ENCODE measurements at places on chromosomes 3 and 15.

DNA sequence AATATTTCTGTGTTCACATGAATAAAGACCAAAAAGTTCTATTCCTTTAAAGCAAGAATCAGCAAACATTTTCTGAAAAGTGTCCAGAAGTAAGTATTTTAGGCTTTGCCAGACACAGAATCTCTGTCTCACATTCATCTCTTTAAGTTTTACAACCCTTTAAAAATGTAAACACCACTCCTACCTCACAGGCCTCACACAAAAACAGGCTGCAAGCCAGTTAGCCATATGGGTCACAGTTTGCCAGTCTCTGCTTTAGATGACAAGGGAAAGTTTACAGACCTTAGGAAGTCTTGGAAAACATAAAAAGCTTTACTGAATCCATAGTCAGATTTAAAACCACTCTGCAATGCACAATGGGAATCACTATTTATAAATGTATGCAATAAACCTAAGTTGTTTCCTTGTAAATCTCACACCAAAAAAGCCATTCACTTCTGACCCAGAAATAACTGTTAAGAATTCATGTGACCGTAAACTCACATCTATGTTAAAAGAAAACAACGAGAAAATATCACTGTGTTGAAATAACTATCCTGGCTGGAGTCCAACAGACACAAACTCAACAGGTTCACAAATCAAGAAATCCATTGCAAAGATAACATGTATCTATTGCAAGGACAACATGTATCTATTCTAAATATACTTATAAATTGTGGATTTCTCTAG is 308.2 kb downstream of the ULK4 start:
- peaks cover 15% of the 10 kb centered on the region for H3K4me1 ChIP-seq
- H3K36me3 ChIP-seq: no peaks in the 10 kb centered on the region

DNA sequence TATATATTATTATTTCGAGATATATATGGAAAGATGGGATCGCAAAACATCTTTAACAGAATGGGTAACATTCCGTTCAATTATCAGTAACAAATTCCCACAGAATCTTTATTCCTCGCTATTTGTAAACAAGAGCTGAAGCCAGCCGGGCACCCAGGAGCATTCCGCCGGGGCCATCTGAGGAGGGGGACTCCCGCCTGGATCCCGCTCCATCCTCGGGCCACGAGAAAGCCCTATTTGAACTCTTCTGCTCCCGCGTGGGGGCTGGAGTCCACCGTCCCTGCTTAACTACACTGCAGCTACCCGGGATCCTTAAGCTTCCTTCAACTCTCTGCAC is 687 bp downstream of the GPR176 start:
- H3K27me3 ChIP-seq: peaks cover 32% of the 10 kb centered on the region
- no peaks in the 10 kb centered on the region for H3K36me3 ChIP-seq
- peak overlapping the region; percentile 97 for H3K4me3 ChIP-seq
- peaks cover 10% of the 10 kb centered on the region for H3K4me1 ChIP-seq
- DNase-seq: no peak

DNA sequence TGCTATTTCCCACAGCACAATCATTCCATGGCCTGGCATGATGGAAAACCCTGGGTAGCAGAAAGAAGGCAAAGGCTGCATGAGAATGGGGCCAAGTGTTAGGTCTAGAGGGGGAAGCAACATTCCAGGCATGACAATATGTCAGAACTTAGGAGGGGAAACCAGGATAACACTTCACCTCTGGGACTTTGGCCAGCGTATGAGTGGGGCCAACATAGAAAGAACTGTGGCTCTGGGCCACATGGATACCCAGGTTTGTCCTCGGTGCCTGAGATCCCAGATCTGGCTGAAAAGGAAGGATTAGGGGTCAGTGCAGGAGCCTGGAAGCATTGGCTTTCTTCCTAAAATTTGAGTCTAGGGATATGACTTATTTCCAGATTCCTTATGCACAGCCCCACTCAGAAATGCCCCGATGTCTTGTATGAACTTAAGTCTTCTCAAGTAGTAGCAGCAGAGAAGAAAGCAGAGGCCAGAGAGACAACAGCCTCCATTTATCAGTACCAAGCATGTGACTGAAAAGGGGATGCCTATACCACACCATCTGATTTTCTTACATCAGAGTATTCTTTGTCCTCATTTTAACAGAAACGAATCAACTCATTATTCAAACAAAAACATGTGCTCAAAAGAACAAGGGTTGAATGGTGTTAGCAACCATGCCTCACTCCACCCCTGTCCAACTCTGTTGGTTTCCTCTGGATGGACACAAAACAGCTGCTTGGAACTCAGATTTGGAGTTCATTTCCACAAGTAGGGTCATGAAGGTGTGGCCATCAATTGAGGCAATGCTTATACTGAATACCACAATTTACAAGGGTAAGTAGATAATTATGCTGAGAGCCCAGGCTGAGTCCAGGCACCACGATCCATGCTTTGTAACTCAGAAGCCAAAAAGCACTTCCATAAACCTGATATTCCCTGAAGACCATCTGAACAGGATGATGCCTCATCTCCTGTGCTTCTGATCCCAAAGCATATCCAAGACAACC is 43.7 kb upstream of the NDUFB4 start:
- H3K27me3 ChIP-seq: no peaks in the 10 kb centered on the region
- DNase-seq: no peak
- no peak overlapping the region for H3K4me3 ChIP-seq

GRCh38 chr3:12591997-12592715 is 35.3 kb downstream of the MKRN2 start:
- H3K27ac ChIP-seq: no peak overlapping the region
- no peaks in the 10 kb centered on the region for H3K27me3 ChIP-seq
- no peaks in the 10 kb centered on the region for H3K4me1 ChIP-seq
- no peak overlapping the region for H3K4me3 ChIP-seq
- no peaks in the 10 kb centered on the region for H3K36me3 ChIP-seq

DNA sequence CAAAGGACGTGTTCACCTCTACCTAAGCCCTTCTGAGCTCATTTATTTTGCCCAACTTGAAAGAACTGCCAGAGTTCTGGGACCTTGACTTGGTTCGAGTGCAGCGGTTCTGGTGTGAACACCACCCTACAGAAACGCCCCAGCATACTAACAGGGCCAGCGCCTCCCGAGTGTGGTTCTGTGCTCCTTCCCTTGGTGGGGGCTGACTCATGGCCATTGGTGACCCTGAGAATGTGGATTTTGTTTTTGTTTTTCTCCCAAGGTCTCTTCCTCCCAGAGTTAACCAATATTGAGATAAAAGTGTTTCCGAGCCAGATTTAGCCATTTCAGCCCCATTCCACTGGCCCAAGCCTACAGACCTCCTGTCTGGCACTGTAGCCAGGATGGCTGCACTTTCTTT is 27.9 kb downstream of the SEMA7A start:
- no peaks in the 10 kb centered on the region for H3K4me1 ChIP-seq
- no peaks in the 10 kb centered on the region for H3K27me3 ChIP-seq
- H3K4me3 ChIP-seq: no peak overlapping the region
- no peaks in the 10 kb centered on the region for H3K36me3 ChIP-seq

- DNase-seq: peak; percentile 55
- H3K27ac ChIP-seq: no peak overlapping the region
- no peak overlapping the region for H3K4me3 ChIP-seq
- H3K36me3 ChIP-seq: no peaks in the 10 kb centered on the region
- no peaks in the 10 kb centered on the region for H3K4me1 ChIP-seq
- H3K27me3 ChIP-seq: no peaks in the 10 kb centered on the region
Observed at GRCh38 chr3:15280853-15281532, 51.4 kb downstream of the SH3BP5 start.

DNA sequence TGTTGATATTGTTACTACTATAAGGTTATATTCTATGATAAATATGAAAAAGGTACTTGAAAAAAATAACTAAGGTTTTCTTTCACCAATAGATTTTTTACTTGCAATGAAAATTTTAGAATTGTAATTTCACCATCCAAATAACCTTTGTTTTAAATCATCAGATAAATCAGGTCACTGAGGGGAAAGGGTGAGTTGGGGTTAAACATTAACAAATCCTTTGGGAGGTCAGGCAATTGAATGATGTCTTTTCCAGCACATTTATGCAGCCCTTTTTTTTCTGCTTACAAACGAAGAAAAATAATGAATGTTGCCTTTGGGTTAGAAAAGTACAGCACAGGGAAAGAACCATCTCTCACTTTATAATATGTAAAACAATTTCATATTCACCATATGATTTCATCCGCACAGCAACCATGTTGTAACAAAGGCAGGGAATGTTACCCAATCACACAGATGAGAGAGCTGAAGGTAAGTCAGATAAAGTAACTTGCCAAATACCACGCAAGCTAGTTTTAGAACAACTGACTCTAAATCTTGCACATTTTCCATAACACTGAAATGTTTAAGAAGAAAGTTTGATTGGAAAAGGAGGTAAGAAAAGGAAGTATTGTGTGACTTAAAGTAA is 151.3 kb downstream of the FGF12 start:
- H3K4me3 ChIP-seq: no peak overlapping the region
- no peaks in the 10 kb centered on the region for H3K27me3 ChIP-seq
- DNase-seq: no peak
